ENCODE measurements at places on chromosomes 7 and 10.

DNA sequence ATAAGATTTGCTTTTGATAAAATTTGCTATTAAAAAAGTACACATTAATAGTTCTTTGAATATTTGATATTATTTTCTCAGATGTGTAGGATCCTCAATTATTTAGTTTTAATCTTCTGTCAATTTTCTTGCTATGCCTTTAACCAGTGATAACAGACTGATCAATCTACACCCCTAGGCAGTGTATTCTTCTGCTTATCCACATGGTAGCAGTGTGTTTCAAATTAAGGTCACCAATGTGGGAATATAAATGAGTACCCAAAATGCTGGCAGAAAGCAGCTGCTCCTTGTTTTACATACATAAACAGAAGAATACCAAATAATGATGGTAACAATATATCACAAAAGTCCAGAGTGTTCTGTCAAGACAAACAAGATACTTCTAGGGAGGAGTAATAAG lies 87.0 kb downstream of the SKAP2 start:
- DNase-seq, result no peak

DNA sequence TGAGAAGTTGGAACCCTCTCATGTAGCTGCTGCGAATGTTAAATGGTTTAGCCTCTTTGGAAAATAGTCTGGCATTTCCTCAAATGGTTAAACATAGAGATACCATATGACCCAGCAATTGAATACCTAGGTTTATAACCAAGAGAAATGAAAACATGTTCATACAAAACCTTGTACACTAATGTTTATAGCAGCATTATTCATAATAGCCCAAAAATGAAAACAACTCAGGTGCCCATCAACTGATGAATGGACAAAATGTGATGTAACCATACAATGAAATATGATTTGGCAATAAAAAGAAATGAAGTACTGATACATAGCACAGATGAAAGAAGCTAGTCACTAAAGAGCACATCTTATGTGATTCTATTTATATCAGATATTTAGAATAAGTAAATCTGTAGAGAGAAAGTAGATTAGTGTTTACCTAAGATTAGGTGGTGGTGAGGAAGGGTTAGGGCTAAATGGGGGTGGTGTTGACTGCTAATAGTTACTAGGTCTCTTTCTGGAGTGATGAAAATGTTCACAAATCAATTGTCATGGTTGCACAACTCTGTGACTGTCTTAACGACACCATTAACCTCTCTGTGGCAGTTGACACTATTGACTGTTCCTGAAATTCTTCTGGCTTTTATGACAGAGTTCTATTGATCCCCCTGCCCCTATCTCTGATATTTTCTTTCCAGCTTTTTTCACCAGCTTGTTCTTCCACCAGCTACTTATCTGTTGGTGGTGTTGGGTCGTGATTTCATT lies 35.2 kb downstream of the VCL start:
- DNase-seq, result no peak

GRCh38 chr7:41652267-41652666 lies 50.6 kb downstream of the INHBA start:
- DNase-seq, result no peak

DNA sequence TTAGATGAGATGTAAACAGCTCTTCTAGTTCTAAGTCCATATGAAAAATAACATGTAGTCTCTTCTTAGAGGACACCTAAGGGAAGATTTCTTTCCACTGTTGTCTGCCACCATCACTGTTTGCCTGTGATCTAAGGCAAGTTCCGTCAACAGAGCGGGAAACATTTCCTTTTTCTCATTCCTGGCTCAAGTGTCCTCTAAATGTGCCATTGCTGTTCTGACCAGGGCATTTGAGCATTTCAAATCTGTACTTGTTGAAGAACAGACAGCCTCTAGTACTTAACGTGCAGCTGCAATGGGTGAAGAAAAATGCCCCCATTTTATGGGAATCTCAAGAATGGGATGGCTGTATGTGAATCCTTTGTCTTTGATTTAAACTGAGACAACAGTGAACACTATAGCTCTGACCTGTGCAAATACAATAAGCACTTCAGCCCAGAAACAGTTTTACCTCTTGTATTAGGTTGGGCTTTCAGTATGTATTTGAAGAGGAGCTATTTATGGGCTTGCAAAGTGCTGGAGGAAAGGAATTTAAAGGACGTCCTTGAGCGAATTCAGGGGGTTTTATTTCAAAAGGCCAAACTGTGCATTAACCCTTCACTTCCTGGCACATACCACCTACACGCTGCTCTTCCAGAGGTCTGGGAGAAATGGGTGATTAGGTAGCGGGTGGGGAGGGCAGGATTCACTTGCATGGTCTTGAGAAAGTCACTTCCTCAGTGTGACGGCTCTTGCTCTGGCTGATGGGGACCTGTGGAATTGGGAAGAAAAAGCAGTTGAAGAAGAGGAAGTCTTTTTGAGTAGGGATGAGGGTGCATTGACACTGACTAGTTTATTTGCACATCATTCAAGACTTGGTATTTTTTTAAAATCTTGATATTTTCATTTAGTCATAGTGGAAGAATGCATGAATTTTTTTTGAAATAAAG lies 66.1 kb downstream of the THNSL1 start:
- peak; percentile 6 for DNase-seq

DNA sequence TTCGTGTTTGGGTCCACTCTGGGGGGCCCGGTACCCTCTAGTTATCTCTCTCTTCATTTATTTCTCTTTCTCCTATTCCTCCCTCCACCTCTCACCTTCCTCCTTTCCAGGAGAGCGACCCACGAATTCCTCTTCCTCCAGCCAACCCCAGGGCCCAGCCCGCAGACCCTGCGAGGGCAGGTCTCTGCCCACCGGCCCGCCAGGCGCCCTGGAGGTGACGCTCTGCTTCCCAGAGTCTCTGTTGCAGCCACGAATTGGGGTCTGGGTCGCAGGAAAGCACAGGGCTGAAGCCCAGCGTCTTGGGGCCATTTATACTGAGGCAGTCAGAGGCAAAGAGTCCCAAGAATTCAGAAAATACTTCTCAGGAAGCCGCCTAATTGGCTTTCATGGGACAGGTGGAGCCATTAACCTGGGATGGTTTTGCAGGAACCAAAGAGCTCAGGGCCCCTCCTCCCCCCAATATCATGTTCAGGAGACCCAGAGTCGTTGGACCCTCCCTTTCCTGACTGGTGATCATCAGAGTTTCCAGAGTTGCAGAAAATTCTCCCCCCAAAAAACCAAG lies 2.7 kb upstream of the EN2 start:
- no peak for DNase-seq

- DNase-seq, result peak; percentile 91
Measured at GRCh38 chr7:30238721-30239441, 45.5 kb upstream of the ZNRF2 start.

- no peak for DNase-seq
Measured at GRCh38 chr7:1101563-1102431, 13.9 kb downstream of the GPER1 start.

DNA sequence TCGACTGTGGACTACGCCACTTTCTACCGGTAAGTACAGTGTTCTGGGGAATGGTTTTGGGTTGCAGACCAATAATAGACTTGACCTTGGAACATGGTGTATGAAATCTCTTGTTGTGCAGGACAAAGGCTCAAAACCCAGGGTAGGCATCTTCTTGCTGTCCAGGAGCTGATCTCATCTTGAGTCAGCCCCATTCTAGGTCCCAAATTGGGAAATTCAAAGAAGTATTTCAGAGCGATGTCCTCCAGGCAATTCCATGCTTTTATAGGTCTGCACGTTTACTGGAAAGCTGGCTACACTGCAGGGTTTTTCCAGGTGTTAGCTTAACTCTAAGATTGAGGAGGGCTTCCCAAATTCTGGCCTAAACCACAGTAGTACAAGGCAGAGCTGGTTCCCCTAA lies 180.7 kb downstream of the BMPER start:
- no peak for DNase-seq

GRCh38 chr10:123911866-123912265 lies 20.3 kb upstream of the CPXM2 start:
- DNase-seq, result no peak

DNA sequence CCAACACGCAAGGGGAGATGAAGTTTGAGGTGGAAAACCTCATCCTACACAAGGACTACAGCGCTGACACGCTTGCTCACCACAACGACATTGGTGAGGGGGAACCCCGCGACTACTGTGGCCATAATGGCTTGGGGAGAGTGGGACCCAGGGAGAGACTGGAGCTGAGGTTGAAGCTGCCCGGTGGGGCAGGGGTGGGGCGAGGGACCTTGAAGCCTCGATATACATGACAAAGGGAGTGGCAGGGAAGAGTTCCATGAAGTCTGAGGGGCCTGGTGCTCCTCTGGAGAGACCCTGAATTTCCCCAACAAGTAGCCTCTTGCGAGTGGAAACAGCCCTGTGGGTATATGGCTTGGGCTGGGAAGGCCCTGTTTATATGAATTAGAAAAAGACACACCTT lies 3.1 kb downstream of the PLAU start:
- no peak for DNase-seq

GRCh38 chr7:143351060-143351459 lies 11.5 kb downstream of the FAM131B start:
- no peak for DNase-seq

DNA sequence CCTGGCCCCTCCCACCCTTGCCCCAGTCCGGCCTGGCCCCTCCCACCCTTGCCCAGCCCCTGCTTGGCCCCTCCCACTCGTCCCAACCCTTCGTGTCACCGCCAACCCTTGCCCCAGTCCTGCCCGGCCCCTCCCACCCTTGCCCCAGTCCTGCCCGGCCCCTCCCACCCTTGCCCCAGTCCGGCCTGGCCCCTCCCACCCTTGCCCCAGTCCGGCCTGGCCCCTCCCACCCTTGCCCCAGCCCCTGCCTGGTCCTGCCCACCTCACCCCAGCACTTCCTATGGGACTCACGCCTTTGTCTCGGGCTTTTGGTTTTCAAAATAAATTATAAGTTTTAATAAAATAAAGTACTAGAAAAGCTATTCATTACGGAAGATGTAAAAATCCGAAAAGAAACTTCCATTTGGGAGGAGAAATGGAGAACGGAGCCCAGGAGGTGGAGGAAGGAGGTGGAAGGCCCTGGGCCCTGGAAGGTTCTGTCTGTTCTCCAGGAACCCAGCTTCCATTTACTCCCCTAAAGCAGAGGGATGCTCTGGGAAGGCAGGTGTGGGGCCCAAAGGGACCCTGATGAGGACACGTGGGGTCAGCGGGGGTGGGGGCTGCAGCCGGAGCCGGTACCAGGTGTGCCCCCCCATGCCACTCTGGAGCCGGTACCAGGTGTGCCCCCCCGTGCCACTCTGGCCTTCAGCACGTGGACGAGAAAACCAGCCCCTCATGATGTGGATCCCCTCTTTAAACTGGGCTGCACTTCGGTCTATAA lies 52.2 kb downstream of the PWWP2B start:
- DNase-seq, result peak; percentile 49

DNA sequence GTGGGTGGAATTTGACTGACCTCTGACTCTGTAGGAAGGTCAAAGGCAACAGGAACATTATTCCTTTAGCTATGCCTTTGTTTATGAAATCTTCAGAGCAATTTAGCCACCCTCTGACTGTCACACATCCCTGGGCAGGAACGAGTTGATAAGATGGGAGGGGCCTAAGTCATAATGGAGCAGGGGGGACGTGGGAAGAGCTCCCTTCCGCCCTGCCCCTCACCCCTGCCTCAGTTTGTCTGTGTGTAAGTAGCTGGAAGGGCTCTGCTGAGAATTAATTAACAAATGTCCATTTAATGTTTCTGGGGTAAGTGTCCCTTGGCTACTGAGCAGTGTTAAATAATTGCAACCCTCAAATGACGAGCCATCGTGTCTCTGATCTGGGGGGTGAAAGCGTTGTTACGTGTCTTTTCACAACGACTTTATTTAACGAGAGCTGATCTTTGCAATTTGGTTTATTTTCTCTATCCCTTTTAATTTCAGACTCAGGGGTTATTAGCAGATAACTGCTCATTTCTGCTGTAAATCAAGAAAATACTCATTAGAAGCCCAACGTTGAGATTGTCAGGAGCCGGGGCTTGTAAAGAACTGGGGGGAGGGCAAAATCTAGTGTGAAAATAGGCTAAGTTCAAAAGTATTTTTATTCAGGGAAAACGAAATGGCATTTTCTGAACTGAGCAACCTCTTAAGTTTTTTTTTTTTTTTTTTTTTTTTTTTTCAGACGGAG lies 12.5 kb upstream of the UNCX start:
- no peak for DNase-seq

GRCh38 chr7:39631736-39632308 lies 8.4 kb downstream of the RALA start:
- DNase-seq, result no peak

DNA sequence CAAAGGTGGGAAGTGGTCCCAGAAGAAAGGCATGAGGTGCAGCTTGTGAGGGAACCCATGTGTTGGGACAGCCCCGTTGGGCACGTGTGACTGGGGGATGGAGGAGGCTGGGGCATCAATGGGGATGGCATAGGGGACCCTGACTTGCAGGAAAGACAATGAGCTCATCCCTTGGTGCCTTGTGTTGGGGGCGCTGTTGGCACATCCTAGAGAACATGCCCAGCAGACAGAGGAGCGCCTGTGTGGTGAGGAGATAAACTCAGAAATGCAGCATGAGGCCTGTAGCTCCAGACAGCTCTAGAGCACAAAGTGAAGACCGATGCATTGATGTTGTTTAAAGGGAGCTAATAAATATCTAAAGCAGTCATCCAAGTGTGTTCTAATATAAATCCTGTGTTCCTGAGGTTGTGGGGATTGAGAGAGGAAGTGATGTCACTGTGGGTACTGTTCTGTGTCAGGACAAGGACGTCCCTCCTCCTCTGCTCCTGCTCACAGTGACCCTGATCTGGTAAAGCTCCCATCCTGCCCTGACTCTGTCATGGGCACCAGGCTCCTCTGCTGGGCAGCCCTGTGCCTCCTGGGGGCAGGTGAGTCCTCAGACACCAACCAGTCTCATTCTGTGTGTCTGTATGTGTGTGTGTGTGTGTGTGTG lies 126.1 kb upstream of the PRSS58 start:
- DNase-seq, result peak; percentile 37

- DNase-seq, result no peak
Measured at GRCh38 chr7:26417911-26418413, 126.3 kb downstream of the SNX10 start.

DNA sequence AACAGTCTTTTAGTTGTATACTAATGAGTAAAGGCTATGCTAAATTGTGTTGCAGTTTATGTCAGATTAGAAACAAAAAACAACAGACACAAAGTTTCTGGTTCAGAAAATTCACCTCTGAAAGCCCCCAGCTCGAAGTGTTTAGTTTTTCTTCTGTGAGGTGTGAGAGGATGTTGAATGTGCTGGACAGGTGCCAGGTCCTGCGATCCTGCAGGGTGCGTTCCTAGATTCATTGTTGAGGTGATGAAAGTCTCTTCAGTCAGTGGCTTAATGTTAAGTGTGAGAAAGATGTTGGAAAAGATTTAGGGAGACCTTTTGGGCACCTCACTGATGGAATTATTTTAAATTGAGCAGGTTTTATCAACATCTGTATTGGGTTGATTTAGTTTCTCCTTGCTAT lies 287.3 kb downstream of the SDK1 start:
- DNase-seq, result no peak

GRCh38 chr10:109698882-109699664 lies 224.2 kb downstream of the XPNPEP1 start:
- DNase-seq, result no peak

DNA sequence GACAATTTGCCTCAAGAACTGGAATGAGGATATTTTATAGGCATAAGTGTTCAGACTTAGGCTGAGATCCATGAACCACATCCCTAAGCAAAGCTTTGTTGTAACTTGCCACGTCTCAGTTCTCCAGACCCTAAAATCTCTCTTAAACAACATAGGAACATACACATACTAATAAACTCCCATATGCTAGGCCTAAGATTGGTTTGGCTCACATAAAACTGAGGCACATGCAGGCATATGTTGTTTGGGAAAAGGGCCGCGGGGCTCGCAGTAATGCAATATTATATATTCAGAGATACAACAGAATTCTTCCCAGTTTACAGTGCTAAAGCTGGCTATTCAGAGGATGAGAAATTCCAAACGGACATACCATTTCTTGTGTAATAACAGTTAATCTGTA lies 61.0 kb downstream of the DOCK4 start:
- no peak for DNase-seq

All from inflammatory macrophage treated with lipopolysaccharide for 1 hour (primary cell).